Non-pigmented ciliary epithelial cell (primary cell): ENCODE measurements at places on chromosomes 16 and 17.

DNA sequence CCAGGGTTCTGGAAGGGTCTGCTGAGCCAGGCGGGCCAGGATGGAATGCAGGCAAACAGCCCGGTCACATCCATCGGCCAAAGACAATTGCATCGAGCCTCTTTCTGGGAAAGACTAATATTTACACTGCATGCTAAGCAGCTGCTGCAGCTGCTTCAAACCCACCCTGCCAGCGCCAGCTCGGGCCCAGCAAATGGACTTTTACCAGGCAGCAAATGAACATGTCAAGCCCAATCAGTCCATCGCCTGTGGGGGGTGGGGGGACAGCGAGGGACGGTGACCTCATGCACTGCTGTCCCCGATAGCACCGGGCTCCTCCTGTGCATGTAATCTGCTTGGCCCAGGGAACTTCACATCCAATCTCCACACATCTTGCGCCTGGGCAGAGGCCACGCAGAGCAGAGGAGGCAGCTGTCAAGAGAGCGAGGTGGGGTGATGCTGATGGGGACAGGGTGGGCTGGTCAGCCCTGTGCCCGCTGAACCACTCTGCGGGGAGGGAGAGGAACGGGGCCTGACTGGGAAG is 39.4 kb upstream of the CDH5 start:
- no peak for DNase-seq

DNA sequence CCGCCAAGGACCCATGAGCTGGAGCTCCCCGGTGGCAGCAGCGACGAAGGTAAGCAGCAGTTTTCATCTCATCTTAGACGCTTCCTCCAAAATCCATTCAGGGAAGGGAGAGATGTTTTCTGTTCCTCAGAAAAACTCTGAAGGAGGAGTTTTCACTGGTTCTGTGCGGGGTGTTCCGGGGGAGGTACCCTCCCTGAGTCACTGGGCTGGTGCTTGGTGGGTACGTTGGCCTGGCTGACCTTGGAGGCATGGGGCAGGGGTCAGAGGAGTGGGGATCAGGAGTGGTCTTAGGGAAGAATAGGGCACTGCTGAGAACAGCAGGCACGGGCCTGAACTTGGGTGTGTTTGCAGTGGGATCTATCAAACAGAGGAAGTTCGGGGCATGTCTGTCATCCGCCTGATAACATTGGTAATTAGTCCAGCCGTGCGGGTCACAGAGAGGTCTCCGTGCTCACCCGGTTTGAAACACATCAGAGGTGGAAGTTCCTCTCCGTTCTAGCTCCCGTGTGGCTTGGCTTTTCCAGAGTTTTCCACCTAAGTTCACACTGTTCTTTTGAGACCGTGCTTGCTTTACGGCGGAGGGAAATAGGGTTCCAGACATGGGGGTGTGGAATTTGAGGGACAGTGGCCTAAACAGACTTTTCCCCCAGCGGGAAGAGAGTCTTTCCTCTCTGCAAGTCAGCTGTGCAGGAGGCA is 59.6 kb upstream of the CIBAR2 start:
- no peak for DNase-seq

DNA sequence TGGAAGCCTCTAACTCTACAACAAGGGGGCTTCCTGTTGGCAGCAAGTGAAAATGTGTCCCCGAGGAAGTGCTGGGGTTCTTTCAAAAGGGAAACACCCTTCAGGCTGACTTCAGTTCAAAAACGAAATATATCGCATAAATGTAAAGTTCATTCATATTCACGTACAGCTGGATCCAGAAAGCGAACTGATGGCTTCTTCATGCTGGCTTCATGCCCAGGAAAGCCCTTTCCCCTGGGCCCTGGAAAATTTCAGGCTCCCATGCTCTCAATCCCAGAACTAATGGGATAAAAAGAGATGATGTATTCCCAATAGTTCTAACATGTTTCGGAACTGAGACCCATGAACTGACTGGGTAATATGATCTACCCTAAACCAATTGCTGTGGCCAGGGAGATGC is 104.7 kb upstream of the CDH13 start:
- no peak for DNase-seq

DNA sequence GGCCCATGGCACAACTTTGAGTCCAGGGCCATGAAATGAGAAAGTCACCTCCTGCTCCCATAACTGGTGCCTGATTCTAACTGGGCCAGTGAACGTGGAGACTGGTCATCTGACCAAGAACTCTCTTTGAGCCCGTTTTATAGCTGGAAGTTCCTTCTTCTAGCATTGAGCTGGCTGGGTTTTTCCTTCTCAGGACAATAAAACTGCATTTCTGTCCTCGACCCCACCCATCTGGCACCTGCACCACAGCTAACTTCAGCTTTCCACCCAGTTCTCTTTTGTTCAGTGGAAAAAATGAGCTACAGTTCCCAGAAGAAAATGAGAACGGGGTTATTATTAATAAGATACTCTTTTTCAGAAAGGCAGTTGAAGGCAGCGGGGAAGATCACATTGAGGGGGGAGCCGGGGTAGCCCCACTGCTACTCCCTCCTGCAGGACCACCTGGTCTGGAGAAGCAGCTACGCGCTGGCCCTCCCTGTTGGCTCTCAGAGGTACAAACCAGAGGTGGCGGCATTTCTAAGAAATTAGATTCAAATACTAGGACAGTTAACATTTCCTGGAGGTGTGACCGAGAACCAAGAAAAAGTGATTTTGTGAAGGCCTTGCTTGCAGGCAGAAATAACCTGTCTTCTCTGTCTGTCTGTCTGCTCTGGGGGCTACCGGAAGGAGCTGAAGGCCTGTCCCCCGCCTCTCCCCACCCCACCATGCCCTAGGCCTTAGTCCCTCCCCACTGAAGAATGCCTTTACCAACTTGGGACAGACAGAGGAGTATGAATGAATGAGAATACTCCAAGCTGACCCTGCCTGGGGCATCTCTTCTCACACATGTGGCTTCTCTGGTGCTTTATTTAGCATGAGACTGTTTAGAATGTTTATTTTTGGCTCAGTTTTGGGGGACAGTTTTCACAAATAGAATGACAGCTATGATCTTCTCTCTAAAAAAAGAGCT is 123.9 kb downstream of the XYLT1 start:
- no peak for DNase-seq

GRCh38 chr17:48663134-48663924 is 37.2 kb upstream of the HOXB9 start:
- no peak for DNase-seq

DNA sequence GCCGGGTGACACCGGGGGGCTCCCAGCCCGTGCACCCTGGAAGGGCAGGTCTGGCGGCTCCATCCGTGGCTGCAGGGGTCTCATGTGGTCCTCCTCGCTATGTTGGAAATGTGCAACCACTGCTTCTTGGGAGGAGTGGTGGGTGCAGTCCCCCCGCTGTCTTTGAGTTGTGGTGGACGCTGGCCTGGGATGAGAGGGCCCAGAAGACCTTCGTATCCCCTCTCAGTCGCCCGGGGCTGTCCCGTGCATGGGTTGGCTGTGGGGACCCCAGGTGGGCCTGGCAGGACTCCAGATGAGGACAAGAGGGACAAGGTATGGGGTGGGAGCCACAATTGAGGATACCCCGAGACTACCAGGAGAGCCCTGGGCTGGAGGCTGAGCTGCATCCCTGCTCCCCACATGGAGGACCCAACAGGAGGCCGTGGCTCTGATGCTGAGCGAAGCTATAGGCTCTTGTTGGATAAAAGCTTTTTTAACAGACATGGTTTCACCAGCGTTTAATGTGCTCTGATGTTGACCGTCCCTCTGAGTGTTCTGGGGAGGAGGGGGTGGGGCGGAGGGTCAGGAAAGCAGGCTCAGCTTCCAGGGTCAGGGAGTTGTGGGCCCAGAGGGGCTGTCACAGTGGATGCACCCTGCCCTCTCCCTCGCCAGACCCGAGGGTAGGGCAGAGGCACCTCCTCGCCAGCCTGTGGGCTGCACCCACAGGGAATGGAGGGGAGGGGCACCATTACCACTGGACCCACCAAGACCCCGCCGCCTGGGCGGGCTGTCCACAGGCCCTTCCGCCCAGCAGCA is 5.4 kb downstream of the SPATA2L start:
- no peak for DNase-seq

- DNase-seq = no peak
Observed at GRCh38 chr17:30482555-30482954, 5.3 kb downstream of the GOSR1 start.

- no peak for DNase-seq
Observed at GRCh38 chr17:82867763-82868325, 28.0 kb upstream of the ZNF750 start.

- no peak for DNase-seq
Observed at GRCh38 chr16:2822158-2822495, 5.1 kb downstream of the PRSS21 start.

DNA sequence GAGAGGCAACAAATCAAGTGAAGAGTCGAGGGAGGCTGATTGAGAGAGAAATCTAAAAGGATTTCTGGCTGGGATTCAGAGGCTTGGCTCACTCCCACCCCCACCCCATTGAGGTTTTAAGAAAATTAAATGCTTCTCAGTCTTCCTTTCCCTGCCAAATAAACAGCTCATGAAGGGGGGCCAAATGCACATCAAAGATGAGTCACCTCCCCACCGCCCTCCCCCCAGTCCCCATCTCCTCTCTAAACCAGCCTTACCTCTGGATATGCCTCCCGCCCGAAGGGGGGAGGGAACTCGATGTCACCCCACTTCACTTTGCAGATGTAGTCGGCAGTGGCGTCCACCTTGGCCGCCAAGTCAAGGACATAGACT is 11.6 kb downstream of the ACLY start:
- peak; percentile 36 for DNase-seq

- no peak for DNase-seq
Observed at GRCh38 chr17:10757067-10757466, 27.2 kb upstream of the TMEM220 start.
